ENCODE measurements at places on chromosomes 16 and 17.
A peak's percentile ranks its signal among the peaks of the same experiment; 100 is the strongest.

GRCh38 chr16:48099455-48099854, 56.3 kb downstream of the ABCC12 start:
- no peak for DNase-seq

DNA sequence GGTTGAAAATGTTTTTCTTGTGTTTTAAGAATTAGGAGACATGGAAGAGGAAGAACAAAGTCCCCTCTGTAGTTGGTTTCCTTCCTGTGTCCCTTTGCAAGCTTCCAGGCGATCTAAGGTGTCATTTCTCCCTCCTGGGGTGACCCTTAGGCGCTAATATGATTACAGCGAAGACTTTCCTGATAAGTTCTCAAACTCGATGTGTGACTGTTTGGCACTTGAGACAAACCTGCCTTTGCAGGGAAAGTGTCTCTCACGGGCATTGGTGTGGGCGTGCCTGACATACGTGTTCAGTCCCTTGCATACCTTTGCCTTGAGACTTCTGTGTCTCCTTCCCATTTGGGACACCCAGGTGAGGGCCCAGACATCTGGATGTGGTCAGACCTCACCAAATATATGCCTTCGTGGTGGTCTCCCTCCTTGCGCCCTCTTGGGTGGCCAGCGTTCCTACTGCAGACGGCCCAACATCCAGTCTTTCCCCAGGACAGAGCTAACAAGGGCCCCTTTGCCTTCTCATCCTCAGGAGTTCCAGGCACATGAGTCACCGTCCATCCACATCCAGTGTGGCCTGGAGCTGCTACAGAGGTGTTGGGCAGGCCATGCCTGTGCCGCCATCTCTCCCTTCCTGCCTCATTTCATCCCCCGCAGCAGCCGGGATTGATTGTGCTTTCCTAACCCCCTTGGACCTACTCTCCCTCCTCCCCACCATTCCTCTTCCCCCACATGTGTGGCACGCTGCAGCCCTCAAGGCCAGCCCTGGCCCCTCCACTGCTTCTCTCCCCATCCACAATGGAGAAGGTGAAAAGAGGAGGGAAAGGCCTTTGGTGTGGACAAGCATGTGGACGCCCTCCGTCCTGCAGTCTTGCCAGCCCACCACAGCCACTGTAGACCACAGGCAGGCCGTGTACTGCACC, 3.1 kb upstream of the JPT2 start:
- DNase-seq, result no peak

DNA sequence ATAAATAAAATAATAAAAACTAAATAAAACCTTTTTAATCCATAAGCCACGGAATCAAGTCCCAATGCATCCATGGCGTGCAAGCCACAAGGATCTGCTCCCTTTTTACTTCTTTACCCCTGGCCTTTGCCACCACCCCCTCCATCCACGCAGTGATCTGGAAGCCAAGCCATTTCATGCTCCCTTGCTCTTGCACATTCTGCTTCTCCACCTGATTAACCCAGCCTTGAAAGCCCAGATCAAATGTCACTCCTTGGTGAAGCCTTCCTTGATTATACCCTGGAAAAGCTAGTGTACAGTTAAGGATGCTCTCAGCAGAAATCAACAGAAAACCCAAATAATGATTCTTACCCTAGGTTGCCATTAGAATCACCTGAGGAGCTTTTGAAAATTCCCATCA, 9.9 kb downstream of the LRRC3C start:
- DNase-seq, result no peak

- DNase-seq, result no peak
Measured at GRCh38 chr16:49504626-49505025, 131.0 kb downstream of the C16orf78 start.

DNA sequence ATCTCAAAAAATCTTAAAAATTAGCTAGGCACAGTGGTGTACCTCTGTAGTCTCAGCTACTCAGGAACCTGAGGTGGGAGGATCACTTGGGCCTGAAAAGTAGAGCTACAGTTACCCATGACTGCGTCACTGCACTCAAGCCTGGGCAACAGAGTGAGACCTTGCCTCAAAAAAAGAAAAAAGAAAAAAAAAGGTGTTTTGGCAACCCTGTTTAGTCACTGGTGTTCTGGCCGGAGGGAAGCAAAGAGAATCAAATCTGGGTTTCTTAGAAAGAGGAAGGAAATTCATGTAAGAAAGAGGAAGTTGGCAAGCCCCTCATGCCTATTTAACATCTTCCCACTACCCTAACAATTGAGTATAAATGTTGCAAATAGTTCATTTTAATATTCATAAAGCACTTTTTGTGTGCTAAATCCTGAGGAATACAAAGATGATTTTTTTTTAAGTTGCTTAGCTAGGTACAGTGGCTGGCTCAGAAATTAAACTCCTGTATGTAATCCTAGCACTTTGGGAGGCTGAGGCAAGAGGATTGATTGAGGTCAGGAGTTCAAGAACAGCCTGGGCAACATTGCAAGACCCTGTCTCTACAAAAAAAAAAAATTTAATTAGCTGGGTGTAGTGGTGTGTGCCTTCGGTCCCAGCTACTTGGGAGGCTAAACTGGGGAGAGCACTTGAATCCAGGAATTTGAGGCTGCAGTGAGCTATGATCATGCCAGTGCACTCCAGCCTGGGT, 6.5 kb upstream of the USP32 start:
- DNase-seq, result no peak

GRCh38 chr16:58828901-58829545, 94.9 kb upstream of the GOT2 start:
- no peak for DNase-seq

DNA sequence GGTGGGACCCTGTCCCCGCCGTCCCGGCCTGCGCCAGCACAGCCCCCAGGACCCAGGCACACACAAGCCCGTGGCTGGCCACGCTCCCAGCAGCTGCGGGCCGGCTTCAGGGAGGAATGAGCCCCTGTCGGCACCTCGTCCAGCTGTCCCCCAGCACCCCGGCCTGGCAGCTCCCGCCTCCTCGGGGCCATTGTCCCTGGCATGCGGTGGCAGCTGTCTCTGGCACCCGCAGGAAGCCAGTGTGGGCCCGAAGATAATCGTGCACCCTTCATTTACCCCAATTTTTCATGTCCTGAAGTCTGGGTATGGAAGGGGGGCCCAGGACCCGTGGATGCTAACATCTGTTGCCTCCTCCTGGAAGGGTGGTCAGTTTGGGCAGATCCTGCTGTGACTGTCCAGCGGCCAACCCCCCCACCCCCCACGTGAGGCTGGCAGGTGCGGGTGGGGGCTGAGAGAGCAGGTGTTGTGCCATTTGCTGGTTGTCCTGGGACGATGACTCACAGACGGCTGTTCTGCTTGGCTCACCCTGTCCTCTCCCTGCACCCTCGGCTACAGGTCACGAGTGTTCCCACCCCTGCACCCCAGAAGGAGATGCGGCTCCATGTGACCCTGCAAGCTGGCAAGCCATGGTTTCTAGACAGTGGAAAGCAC, 4.0 kb upstream of the LMF1 start:
- DNase-seq, result no peak

DNA sequence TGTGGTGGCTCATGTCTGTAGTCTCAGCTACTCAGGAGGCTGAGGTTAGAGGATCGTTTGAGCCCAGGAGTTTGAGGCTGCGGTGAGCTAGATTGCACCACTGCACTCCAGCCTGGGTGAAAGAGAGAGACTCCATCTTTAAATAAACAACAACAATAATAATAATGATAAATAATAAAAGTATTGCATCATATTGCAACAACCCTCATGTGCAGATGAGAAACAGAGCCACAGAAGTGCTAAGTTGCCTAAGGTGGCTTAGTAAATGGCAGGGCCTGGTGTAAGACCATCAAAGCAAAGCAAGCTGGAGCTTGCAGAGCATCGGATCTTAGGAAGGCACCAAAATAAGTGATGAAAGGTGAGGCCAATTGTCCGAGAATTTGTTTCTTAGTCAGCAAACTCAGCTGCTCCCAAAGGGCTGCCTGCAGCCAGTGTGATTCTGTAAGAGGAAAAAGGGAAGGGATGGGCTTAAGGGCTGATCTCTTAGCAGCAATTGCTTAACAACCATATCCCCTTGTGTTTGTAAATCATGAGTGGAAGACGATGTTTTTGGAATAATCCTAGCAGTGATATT, 45.3 kb upstream of the HS3ST3A1 start:
- DNase-seq, result no peak

DNA sequence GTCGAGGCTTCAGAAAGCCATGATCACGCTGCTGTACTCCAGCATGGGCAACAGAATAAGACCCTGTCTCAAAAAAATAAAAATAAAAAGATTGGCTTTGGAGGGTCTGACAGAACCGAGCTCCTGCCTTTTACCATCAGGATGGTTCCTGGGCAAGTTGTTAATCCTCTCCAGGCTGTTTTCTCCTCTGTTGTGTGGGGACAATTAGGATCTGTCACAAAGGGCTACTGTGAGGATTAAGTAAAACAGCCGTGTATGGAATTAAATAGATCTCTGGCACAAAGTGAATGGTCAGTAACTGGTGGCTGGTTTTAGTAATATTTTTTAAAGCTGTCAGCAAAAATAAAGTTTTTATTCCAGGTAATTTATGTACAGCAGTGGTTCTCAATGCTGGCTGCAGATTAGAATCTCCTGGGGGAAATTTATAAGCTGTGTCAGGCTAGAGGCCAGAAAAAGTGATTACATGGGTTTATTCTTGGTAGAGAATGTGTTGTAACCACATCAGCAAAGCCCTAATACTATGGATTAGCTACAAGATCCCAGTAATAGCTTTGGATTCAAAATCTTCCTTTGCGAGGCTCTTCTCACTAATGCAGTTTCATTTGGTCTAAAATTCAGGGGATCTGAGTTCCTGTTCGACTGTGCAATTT, 47.2 kb downstream of the GPRC5B start:
- DNase-seq, result no peak

GRCh38 chr16:12097523-12098428, 121.2 kb downstream of the SNX29 start:
- DNase-seq, result no peak

DNA sequence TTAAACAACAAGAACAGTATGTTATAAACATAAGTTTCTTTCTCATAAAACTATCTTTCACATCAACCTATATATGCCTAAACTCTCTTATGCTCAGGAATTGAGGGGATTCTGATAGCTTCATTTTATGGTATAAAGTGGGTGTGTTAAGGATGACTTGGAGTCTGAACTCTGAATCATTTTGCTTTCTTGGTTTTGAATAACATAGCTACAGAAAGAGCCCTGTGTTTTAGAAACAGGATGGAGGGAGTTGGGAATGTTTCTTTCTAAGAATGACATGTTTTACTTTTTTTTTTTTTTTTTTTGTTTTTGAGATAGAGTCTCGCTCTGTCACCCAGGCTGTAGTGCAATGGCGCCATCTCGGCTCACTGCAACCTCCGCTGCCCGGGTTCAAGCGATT, 50.1 kb downstream of the RHOT1 start:
- DNase-seq, result no peak

- no peak for DNase-seq
Measured at GRCh38 chr17:33732116-33732515, 439.0 kb upstream of the ASIC2 start.

GRCh38 chr17:19940722-19941464, 36.7 kb downstream of the AKAP10 start:
- DNase-seq, result no peak

DNA sequence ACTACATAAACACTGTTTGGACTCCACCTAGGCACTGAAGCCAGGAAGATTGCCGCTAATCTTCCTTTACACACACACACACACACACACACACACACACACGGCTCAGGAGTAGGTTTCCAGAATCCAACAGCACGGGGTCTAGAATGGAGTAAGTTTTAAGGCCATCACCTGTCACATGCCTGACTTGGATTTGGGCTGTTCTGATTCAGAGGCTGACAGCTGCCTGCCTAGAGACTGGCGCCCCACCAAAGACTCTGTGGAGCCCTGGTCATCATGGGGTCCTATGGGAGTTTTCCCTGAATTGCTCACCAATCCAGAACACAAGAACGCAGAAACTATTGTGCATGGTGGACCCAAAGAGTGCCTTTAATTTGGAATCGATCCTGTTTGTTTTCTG, 10.9 kb downstream of the CDRT4 start:
- no peak for DNase-seq

DNA sequence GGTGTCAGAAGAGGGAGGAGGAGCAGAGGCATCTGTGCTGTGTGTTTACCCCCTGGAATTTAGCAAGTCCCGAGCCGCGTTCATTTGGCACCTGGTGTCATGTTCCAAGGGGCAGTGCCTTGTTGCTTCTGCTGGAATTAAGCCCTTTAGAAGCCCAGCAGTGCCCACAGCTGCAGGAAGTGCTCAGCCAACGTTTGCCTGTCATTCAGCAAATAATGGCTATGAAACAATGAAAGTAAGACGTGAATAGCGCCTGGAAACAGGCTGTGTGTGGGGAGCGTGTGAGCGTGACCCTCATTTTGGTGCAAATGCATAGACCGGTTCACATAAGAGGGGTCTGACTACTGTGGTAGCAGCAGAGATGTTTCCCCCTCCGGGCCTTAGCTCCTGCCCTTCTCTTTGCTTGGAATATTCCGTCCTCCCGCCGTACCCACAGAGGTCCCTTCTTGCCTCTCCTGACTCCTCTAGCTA, 5.8 kb upstream of the ATP2C2 start:
- DNase-seq, result no peak

- DNase-seq, result peak; percentile 10
Measured at GRCh38 chr17:3754458-3755334, 31.0 kb downstream of the HASPIN start.

- DNase-seq, result no peak
Measured at GRCh38 chr17:62024866-62025265, 40.2 kb downstream of the MED13 start.

GRCh38 chr17:38564869-38565268, 40.9 kb downstream of the SRCIN1 start:
- no peak for DNase-seq

GRCh38 chr17:59620518-59621259, 994 bp downstream of the CLTC start:
- DNase-seq, result no peak

DNA sequence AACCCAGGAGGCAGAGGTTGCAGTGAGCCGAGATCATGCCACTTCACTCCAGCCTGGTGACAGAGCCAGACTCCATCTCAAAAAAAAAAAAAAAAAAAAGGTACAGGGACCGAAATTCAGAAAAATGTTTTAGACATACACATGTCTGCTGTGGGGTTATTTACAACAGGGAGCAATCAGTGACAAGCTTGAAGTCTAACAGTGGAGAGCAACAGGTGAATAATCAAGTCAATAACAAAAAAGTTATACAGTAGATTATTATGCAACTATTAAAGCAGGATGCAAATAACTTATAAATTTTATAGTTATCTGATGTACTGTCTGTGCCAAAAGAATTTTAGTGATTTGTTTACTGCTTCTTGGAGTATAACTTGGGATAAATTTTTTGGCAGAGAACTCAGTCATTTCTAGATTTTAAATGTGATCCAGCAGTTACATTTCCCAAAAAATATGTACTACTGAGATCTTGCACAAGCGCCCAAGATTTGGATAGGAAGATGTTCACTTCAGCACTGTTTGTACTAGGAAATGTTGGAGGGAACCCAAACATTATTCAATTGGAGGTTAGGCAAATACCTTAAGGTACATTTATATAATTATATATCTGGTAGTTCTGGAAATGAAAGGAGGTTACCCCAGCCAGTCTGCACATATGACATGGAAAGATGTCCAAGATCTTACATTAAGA, 34.1 kb downstream of the EEF2K start:
- no peak for DNase-seq
